ENCODE measurements at places on chromosomes 11 and 22.

- peak; percentile 43 for DNase-seq
Observed at GRCh38 chr11:119861160-119861559, 132.2 kb upstream of the NECTIN1 start.

- no peak for DNase-seq
Observed at GRCh38 chr11:71558996-71559395, 6.4 kb upstream of the KRTAP5-10 start.

DNA sequence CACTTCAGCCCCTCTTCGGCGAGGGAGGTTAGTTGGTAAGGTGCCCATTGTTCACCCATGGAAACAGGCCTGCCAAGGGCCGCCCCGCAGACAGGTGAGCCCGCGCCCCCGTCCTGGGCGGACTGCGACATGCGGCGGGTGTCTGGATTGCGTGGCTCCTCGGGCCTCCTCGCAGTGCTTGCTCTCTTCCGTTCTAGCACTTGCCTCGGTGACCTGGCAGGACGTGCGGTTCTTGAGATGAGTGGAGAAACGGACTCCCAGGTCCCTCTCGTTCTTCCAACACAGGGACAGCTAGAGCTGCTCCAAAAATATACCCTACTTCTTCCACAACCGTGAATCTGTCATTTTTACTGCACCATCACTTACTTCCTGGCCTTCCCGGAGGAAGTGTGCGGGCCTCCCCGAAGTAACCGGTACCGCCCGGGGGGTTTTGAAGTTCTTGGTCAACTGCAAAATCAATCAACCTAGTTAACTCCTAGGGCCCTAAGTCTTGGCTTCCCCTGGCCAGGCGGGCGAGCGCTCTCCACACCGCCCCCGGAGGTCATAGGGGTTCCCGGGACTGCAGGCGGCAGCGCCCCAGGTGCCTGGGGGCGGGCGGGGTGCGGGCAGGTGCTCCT, 745 bp upstream of the ZBTB44 start:
- no peak for DNase-seq

GRCh38 chr11:88357323-88358039, 19.9 kb upstream of the CTSC start:
- DNase-seq: peak; percentile 57

GRCh38 chr22:41485033-41485432, 16.1 kb downstream of the ACO2 start:
- DNase-seq: no peak

GRCh38 chr22:33823552-33823951, 96.7 kb downstream of the LARGE1 start:
- no peak for DNase-seq

- no peak for DNase-seq
Observed at GRCh38 chr11:71991494-71991893, 7.2 kb upstream of the IL18BP start.

DNA sequence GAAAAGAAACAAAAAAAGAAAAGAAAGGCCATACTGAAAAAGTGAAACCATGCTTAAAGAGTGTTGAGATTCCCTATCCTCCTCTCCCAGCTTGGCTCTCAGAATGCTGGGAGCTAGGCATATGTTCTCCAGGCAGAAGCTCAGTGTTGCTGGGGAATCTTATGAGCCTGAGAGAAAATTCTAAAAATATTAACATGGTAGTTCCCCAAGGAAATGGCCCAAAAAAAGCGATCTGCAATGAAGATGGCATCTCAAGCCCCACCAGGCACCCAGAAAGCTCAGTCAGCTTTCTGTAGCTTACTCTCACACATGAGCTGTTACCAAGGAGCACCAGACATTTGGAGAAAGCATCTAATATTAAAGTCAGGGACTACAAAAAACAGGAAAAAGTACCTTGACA, 94.5 kb downstream of the CD44 start:
- DNase-seq: no peak

GRCh38 chr11:114564831-114565230, 5.2 kb upstream of the NXPE1 start:
- DNase-seq: no peak

DNA sequence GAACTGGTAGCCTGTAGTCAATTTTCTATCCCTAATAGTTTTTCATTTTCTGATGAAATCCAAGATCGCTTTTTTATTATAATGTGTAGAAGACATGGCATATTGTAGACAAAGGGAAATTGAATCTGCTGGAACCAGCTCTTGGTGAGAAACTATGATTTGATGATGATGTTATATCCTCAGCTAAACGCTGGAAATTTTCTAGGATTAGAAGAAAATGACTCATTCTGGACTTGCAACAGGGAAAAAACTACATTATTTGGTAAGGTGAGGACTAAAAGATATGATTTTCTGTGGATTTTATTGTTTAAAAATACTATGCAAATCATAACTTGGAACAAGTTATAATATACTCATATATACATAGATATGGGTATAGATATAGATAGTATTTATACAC, 14.1 kb upstream of the PGM2L1 start:
- DNase-seq: no peak

- peak; percentile 17 for DNase-seq
Observed at GRCh38 chr11:107780775-107781174, 68.9 kb upstream of the SLN start.

DNA sequence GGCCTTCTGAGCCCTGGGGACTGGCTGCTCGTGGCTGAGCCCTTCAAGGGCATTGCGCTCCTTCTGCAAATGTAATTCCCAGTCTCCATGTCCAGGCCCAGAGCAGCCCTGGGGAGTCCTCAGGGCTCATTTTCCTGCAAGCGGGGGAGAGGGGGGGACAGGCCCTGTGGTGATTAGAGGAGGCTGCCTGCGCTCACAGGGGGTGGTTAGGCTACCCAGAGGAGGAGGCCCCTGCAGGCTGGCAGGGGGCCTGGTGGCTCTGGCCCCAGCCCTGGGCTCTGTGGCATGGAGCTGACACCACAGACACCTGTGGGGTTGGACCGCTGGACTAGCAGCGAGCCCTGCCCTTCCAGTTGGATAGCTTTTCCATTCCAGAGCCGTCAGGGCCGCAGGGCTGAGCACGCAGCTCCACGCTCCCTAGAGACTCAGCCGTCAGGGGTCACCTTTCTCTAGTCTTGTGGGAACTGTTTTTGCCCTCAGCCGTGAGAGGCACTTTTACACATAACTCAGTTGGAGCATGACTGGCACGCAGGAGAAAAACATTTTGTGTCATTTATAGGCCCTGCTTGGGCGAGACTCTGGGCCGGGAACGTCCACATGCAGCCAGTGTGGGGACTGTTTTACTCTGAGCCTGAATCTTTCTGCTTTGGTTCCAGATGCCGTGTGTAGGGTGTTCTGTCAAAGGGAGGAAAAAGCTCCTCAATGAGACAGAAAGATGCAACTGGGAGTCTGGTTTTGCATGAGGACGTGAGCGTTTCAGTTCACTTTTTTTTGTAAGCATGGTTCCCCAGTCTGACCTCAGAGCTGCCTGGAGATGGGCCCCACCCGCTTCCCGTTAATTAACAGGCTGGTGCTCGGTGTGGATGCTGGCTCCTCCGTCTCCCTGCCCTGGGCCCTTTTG, 58.1 kb downstream of the LRP5 start:
- DNase-seq: no peak

DNA sequence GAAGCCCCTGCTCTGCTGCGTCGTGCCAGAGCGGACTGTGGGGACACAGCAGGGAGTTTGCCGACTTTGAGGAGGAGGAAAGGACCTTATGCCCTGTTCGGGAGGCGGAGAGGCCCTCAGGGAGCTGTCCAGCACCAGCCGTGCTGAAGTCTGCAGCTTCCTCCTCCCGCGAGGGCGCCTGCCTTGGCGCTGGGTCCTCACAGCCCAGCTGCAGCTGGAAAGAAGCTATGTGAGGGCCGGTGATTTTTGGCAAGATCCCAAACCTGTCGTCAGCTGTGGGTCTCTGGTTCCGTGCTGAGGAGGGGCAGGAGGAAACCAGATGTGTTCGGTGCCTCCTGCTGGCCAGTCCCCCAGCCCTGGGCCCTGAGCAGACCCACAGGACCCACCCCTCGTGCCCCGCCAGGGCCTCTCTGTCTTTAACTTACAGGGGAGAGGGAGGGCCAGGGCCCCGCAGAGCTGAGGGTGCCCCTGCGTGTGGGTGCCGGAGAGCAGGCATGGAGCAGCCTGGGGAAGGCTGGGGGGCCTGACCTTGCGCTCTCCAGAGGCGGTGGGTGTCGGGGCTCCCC, 12.0 kb downstream of the BRSK2 start:
- peak; percentile 55 for DNase-seq

DNA sequence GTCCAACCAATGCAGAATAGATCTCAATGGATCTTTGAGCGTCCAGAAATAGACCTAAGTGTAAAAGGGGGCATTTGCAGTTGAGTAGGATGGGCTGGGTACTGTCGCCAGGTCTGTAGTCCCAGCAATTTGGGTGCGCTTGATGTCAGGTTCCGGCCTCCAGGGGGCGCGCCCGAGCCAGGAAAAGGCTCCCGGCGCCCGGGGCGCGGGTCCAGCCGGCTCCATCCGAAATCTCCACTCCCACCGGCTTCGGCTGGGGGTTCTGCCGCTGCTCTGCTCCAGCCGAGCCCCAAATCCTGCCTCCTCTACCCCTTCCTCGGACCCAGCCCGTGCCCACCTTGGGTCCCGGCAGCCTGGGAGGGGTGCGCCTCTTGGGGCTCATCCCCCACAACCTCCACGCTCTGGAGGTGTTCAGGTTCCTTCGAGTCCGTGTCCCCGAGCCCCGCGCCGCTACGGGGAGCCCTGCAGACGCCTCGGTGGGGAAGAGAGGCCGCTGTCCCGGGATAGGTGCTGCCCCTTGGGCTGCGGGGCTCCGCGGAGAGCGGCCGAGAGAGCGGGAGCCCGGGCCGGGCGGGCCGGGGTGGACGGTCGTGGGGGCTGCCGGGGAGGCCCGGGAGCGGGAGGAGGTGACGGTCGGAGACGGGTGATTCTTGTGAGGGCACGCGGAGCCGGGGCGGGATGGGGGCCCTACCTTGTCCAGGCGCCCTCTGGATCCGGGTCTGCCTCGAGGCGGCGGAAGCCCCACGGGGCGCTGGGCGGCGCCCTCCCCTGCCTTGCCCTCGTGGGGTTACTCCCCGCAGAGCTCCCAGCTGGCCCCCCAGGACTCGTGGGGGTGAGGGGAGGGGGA, 13.0 kb upstream of the CYB5R3 start:
- DNase-seq: peak; percentile 74

DNA sequence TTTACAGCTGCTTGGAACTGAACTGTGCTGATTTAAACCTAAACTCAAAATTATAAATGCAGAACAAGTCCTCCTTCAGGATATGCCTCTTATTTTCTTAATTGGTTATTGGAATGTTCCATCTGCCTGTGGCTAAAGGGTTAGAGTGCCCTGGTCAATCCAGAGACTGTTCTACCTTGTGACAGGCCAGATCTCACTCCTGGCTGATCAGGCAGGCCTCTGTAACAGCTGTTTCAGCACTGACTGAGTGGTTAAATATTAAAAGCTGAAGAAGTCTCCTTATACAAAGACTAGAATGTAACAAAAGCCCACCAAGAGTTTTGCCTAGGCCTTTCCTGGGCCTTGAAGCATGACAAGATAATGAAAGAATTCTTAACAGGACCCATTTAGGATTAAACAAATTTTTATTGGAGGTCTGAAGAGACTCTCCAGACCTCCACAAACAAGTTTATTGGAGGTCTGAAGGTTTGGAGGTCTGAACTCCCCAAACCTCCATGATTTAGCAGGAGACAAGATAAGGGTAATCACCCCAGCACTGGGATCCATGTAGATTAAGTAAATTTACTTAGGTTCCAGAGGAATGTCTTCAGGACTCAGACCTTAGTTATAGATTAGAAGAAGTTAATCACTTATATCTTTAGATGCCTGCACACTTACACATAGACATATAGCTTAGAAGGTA, 35.8 kb downstream of the TMPRSS5 start:
- DNase-seq: no peak

DNA sequence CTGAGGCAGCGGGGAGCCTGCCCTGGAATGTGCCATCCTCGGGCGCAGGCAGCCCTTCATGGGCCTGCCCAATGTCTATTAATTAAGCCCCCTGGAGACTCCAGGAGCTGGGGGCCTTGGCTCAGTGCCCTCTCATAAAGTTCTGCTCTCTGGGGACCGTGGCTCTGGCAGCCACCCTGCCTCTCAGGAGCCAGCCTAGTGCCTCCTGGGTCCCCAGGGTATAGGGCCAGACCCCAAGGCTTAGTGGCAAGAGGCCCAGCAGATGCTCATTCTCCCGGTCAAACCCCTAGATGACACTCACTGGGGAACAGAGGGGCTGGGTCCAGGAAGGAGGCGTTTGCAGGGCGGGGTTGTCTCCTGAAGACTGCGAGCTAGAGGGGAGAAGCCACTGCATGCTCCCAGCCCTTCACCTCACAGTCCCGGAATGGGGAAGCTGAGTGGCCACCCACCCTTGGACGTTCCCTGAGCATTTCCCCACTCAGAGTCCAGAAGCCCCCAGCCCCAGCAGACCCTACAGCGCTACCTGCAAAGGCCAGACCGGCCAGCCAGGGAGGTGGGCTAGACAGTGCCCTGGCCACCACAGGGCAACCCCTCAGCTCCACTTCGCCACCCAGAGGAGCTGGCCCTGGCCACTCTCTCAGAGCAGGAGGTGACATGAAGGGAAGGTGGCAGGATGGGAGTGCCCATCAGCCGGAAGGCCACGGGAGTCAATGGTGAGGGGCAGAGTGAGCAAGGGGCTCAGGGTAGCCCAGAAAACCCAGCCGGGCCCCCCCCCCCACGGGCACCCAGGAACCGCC, 83.0 kb downstream of the CDKN1C start:
- no peak for DNase-seq

DNA sequence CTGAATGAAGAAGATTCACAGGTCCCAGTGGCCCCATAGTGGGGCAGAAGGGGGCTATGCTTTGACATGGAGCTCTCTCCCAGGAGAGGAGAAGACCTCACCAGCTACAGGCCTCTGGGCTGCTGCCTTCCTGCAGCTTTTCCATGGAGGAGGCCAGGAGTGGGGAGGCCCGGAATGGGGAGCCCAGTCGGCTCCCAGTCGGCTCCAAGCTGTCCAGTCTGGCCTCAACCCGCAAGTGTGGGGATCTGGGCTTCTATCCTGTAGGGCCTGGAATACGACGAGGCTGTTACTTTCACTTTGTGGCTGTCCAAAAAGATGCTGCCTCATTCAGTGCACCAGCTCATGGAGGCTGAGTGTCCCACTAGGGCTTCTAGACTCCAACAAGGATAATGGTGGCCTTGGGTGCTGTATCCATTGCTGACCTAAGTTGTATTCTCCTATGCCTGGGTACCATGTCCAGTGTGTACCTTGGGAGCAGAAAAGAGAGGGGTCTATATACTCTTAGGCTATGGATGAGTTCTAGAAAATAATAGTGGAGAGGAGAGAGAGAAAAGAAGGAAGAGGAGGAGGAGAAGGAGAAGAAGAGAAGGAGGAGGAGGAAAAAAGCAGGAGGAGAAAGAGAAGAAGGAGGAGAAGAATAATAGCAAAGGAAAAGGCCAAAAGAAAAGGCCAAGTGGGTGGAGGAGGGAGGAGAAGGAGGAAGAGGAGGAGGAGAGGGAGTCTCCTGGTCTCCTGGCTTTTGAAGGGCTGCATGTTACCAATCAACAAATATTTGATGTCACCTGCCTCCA, 1.1 kb downstream of the MYO18B start:
- no peak for DNase-seq

DNA sequence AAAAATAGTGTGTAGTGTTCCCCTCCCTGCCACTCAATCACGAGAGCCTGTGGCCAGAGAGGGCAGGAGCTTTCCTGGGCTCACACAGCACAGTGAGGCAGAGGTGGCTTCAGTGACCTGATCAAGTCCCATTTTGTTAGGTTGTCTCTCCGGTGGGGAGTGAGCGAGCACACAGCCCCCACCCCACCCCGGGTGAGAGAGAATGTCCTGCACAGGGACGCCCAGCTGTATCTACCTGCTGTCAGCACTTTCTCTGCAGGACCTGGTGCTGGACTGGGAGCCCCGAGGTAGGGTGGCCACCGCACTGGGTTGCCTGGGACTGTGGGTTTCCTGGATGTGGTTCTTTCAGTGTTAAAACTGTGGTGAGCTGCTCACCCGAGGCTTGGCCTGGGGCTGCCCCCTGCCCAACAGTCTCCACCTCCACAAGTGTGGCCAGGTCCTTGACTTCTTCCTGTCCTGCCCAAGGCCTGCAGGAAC, 6.1 kb downstream of the CAPN5 start:
- no peak for DNase-seq

All from MCF 10A (cell line).